ENCODE measurements at places on chromosomes 6 and 20.

GRCh38 chr20:38855356-38855755, 49.9 kb downstream of the PPP1R16B start:
- peak; percentile 11 for DNase-seq

DNA sequence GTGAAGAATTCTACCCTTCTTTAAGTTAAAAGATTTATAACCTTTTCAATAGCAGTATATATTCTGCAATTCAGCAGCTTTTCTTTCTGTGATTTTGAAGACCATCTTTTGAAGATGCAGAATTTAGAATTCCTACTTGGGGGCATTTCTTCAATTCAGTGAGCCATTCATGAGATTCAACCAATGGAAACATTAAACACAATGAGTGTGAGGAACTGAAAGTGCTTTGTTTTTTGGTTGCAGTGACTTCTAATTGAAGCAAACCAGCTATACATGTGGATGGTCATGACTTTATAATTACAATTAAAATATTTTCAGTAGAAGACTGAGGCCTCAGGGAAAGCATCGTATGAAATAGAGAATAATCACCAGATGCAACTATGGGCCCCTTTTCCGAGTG, 108.3 kb downstream of the CARMIL1 start:
- DNase-seq: no peak

DNA sequence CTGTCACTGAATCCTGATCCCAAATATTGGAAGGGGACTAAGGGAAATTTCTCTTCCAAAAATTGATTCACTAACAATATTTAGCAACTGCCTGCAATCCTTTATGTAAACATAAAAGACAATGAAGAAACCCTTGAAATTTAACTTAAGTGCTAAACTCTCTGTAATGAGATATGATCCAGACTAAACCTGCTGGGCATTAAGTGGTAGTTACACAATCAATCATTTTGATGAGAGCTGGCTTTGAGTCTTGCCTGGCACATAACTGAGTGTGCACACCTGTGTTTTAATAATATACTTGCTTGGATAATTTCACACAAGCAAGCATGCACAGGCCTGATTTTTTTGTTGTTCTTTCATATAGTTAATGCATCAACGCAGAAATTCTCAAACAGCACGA, 9.8 kb upstream of the ZFP64 start:
- DNase-seq: no peak

GRCh38 chr6:137043710-137044365, 927 bp downstream of the IL20RA start:
- peak; percentile 35 for DNase-seq

DNA sequence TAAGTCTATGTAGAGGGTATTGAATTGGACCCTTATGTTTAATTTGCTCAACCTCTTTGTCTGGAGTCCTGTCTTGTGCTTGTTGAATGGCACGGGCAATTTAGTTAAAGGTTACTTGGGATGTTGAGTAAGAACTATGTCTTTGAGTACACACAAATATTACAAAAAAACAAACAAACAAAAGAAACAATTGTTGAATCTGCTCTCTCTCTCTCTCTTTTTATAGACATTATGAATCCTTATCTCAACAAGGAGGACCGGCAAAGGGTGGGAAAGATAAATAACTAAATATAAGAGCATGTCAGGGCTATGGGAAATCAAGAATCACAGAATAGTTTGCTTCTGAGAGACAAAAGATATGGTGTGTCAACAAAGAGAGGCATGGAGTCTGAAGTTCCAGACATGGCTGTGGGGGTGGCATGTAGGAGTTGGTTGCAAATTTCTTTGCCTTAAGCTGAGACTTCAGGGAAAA, 608.6 kb downstream of the UTRN start:
- no peak for DNase-seq

GRCh38 chr6:25903467-25904099, 26.9 kb downstream of the SLC17A2 start:
- no peak for DNase-seq

GRCh38 chr20:31543966-31544598, 29.8 kb downstream of the HM13 start:
- DNase-seq: peak; percentile 98

DNA sequence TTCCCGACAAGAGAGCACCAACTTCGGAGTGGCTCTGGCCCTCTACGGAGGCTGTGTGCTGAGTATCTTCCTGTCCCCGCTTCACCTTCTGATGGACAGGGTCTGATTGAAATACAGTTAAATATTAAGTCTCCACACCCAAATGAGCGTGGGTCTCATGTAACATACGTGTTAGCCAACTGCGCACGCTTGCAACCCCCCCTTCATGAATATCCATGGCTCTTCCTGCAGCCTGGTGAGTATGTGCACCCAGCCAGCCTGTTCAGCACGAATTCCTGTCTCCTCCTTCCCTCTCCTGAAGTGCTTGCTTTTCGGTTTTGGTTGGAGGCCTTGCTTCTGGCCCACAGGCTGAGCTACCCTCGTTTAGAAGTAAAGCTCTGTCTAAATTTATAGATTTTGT, 102.9 kb upstream of the FRMD1 start:
- DNase-seq: no peak

DNA sequence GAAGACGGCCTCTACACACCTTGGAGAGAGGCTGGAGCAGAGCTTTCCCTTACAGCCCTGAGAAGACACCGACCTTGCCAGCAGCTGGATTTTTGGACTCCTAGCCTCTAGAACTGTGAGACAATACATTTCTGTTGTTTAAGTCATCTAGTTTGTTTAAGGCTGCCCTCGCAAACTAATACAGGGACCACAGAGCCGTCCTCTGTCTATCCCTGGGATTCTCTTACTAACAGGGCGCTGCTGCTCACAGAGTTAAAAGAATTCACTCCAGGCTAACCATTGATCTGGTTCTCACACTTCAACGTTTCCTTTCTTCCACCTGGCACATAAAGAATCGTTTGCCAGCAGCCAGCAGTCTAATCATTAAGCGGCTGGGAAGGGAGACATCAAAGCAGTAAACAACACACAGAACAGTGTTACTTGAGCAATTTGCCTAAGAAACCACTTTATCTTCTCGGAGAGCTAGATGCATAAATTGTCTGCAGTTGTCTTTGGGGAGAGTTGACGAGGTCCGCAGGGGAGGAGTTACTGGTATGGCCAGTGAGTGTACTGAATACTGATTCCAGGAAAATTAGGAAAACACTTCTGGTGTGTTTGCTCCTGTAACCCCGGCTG, 103.5 kb upstream of the AKAP12 start:
- no peak for DNase-seq

GRCh38 chr20:46731770-46732169, 22.3 kb downstream of the SLC2A10 start:
- no peak for DNase-seq

DNA sequence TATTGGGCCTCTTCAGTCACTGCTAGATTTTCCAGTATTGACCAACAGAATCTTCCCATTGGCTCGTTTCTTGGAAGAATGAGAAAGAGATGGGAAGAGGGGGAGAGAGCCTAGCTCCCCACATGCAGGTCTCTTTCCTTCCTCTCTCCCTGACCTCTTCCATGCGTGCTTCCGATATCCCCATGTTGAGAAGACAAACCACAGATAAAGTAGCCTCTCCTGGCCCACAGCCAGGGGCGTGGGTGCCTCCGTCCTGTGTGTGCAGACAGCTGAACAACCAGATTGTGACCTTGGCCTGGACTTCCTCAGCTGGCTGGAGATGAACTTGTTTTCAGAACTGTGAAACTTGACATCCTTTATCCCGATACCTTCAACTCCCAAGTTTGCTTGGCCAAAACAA, 71.0 kb downstream of the EDN3 start:
- no peak for DNase-seq

GRCh38 chr6:167349631-167350274, 24.9 kb downstream of the TTLL2 start:
- no peak for DNase-seq

DNA sequence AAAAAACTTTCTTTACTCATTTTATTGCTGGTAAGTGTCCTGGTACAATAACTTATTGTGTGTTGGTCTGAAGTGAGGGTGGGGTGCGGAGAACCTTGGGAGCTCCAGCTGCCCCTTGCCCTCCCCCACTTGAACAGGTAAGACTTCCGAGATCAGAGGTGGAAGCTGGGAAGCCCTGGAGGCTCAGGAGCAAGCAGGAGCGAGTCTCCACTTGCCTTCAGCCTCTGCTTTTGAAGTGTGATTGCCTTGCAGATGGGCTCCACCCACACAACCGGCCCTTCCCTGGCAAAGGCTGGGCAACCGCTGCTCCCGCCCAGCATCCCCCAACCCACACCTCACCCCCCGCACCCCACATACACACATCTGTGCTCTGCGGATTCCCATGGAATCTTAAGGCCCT, 179.6 kb downstream of the TFAP2C start:
- no peak for DNase-seq

- DNase-seq: peak; percentile 25
Observed at GRCh38 chr6:109187399-109188114, 92.2 kb downstream of the CEP57L1 start.

- no peak for DNase-seq
Observed at GRCh38 chr6:170051229-170052172, 239.4 kb downstream of the DLL1 start.

DNA sequence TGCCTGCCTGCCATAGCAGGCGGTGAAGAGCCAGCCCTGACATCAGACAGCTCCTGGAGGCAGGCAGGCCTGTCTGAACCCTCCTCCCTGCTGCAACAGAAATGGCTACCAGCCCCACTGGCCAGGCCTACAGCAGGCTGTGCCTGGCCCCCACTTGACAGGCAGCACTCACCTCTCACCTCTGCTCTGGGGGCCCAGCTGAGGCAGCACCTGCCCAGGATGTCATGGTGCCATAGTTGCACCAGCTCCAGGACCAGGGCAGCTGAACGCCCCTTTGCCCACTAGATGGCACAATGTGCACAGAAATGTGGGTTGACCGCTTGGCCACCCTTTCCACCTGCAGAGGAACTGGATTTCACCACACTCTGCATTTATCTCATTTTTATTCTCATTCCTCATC, 30.6 kb downstream of the MRPL14 start:
- peak; percentile 70 for DNase-seq

Data from fibroblast of skin of scalp (primary cell).